Daoy (cell line): ENCODE measurements at places on chromosomes 4 and X.

GRCh38 chr4:128591482-128591881, 218.0 kb upstream of the JADE1 start:
- DNase-seq = no peak

DNA sequence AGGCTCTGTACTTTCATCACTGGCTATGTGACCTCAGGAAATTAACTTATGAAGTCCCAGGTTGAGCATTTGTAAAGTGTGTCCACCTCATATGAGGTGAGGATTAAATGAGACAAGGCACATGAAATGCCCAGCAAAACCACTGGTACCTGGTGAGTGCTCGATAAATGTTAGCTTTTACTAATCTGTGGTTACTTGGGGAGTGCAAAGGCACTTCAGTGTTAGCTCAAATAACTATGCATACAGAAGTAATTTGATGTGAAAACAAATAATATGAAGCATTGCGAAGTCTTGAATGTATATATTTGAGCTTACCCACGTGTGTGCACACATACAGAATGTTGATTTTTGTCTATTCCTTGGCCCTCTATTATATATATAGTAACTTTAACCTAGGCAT, 186.3 kb upstream of the TLL1 start:
- DNase-seq = no peak

GRCh38 chrX:20347481-20347880, 80.8 kb upstream of the RPS6KA3 start:
- DNase-seq = no peak

GRCh38 chr4:144667500-144667899, 21.5 kb downstream of the HHIP start:
- no peak for DNase-seq

DNA sequence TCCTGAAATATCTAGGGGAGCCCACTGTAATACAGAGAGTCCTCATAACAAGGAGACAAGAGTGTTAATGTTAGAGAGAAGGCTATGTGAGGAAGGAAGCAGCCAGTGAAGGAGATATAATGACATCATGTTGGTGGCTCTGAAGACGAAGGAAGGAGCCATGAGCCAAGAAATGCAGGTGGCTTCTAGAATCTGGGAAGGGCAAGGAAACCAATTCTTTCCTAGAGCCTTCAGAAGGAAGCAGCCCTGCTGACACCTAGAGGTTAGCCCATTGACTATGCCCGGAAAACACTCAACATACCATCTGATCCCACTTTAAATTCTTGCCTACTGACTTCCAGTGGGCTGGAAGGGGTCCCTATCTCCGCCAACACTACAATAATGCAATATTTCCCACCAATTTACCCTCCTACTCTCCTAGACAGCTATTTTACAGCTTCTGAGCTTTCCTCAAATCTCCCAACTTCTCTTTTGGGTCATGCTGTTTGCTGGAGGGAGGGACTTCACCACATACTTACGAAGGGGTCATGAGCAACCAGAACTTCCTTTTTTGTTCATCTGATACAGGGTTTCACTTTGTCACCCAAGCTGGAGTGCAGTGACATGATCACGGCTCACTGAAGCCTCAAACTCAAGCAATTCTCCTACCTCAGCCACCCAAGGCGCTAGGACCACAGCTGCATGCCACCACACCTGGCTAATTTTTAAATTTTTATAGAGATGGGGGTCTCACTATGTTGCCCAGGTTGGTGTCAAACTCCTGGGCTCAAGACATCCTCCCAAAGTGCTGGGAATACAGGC, 25.2 kb upstream of the G3BP2 start:
- DNase-seq = no peak

- peak; percentile 30 for DNase-seq
Observed at GRCh38 chr4:55866973-55867574, 13.6 kb downstream of the EXOC1 start.

DNA sequence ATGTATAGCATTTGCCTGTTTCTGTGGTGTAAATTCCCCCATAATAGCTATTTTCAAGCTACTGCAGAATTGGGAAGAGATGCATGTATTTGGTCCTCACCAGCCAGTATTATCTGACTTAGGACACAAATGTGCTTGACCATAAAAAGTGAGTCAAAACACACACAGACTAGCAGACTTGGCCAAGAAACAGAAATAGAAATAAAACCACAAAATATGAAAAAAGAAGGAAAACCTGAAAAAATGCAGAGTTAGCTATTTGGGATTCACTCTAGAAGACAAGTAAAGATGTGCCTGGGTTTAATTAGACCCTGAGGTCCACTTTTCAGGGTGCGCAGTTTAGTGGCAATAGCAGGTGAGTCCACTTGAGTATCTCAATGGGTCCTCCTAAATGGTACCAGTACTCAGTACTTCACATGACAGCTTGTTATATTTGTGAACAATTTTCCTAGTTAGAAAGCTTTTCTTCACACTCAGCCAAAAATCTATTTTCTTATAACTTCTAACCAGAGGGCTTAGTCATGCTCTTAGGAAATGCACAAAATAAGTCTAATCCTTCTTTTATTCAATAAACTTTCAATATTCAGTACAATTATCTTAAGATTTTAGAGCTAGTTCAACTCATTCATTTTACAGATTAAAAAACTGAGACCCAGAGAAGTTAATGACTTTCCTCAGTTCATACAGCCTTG, 108.7 kb upstream of the JADE1 start:
- no peak for DNase-seq

DNA sequence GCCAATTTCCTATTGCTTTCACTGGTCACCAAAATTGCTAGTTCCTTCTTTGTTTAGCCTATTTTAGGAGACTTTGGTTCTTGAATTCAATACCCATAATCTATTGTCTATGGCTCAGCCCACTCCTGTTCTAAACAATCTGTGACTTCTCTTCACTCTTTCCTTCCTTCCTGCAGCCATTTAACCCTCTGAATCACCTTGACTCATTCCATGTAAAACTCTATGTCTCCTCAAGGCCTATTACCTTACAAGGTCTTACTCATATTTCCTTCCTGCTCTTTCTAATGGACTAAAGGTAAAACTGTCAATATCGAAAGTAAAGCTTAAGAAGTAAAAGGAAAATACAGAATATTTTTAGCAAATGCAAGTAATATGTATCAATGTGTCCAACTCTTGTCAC, 301.6 kb downstream of the ARHGAP24 start:
- DNase-seq = peak; percentile 57

DNA sequence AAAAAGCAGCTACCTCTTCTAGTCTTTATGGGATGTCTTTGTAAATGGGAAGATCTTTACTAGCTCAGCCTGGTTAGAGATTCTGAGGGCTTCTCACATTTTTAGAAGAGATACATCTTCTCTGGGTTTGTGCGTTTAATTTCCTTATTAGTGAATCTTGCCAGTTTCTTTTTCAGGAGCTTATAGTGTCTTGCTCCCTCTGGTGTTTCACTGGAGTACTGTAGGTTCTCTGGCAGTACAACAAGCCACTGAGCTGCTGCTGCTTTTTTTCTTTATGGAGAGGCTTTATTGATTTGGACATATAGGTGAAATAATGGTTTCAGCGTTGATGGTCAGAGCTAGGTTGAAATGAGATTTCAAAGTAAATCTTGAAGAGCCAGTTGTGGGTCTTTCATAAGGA, 82.9 kb downstream of the LAS1L start:
- no peak for DNase-seq

- no peak for DNase-seq
Observed at GRCh38 chr4:8090744-8091301, 67.8 kb downstream of the ABLIM2 start.

DNA sequence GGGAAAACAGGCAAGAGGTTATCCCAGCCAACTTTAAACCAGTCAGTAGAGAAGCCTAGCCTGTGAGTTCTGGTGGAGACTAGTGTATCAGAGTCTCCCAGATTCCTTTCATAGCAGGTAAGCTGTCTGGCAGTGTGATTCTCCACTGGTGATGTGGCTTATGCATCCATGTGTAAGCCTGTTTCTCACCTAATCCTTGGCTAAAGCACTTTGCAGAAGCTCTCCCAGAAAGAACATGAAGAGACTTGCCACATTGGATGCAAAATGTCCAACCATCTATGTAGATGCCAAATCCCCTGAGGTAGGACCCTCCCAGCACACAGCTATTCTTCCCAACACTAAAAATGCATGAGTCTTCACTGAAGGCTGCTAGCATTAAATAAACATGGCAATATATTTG, 111.7 kb downstream of the CHRNA9 start:
- DNase-seq = no peak

DNA sequence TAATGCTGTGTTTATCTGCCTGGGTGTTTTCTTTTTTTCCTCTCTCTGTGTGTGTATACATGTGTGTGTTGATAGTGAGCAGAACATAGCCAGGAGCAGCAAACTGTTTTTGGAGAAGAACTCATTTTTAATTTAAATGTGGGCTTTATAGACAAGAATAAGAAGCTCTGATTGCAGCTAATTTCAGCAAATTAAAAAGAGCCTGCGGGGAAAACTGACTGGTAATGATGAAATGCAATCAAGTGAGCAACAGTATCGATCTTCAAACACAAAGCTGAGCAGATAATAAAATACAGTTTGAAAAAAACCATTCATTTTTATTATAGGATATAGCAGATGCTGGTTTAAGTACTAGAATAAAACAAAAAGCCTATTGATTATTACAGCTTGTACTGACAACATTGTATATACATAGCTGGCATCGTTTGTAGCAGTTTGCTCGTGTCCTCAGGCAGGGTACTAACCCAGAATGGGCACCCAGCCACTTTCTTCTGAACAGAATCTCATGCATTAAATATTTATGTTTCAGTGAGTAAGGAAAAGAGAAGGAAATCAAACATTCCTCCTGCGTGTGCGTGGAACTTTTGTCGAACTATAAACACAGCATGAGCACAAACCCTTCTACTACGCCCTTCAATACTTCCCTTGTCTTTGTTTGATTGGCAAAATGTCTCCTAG, 73.5 kb upstream of the ZFP42 start:
- DNase-seq = no peak

GRCh38 chr4:71570492-71570891, 213.4 kb downstream of the GC start:
- DNase-seq = no peak

DNA sequence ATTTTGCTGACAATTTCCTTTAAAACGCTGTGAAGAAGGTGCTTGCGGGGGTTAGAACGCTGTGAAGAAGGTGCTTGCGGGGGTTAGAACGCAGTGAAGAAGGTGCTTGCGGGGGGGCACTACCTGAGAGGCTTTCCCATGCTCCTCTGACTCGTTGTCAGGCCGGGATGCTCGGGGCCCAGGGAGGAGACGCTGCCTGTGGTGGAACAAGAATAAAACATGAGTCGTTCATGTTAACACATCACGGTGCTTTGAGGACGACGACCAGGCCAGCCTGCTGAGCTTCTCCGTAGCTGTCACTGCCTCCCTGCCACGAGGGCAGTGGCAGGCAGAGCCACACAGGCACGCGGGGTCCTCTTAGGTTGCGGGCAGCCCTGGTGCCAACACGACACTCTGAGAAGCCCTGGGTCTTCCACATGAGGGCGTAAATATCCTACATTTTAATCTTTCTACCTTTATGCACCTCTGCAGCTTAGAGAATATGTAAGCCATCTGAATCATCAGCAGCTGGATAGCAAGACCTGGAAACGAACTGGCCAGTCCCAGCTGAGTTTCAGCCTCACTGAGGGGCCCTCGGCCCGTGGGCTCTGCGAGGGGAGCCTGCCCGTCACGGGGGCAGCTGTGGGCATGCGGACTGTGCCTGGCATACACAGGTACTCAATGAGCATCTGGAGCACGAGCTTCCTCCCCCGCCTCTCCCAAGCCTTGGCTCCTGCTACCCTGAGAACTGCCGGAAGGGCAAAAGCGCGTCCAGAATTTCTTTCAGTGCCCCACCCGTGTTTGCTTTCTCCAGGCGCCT, 47.0 kb downstream of the FGFRL1 start:
- no peak for DNase-seq

DNA sequence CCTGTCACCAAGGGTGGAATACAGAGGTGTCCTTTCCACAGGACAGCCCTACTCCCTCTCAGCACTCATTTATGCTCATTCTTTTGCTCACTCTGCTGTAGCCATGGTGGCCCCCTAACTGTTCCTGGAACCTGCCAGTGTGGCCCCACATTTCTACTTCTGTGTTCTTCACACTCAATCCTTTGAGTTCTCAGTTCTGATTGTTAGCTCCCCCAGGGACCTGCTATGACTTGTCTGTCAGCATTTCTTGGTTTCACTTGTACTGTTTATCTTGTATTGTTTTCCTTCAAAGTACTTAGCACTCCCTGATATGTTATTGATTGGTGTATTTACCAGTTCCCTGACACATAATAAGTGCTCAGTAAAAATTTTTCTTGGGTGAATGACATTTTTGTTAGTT, 14.9 kb downstream of the VBP1 start:
- no peak for DNase-seq

DNA sequence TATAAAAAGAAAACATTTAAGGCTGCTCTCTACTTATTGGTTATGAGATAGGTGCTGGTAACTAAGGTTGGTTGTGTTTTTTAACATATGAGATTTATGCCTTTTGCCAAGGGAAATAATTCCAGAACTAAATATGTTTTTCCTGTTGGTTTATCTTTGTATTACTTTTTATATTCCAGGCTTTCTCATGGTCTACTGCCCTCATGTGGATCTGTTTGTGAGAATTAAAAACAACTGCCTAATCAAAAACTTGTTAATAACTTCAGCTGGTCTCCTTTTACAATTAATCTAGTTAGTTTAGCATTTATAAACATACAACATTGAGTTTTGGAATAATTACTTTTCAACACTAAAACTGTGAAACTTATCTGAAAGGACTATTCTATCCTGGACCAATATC, 1208.3 kb downstream of the ADGRL3 start:
- DNase-seq = no peak

DNA sequence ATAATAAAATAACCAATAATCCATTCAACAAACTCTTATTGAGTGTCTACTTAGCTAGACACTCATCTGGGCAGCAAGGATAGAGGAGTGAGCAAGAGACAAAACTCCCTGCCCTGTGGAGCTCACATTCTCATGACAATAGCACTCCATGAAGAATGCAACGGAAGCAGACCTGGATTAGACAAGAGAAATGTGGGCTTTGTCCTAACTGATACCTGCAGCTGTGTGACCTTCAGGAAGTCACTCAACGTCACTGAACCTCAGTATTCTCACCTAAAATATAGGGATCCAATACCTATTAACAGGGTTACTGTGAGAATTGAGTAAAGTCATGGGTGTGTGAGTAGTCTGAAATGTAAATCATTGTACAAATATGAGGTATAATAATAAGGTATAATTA, 61.2 kb downstream of the NDNF start:
- DNase-seq = no peak

GRCh38 chr4:2267320-2267811, 5.5 kb upstream of the MXD4 start:
- DNase-seq = no peak

- DNase-seq = no peak
Observed at GRCh38 chrX:129786210-129786651, 6.5 kb downstream of the SASH3 start.

DNA sequence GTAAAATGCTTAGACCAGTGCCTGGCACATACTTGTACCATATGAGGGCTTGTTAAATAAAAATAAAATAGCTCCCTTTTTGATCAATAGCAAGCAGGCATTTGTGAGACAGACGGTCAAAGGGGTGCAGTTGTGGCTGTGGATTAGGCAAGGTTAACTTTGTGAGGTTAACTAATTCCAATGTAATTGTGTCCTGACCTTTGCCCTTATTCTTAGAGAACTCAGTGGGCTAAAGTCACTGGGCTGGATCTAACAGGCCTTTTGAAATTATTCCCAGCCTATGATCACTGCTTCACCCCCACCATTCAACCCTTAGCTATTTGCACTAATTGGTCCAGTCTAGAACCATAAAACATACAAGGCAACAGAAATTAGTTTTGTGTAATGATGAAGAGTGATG, 166.4 kb downstream of the MID1 start:
- DNase-seq = no peak
